Activated T-helper 1 cell treated with anti-CD3 and anti-CD28 coated beads, Interleukin-12 subunit alpha, Interleukin-12 subunit beta, Interleukin-2, Interleukin-4 antibody, amounts not matched to agents 30 ng/mL and 10 ng/mL and 1 ng/mL, durations not matched to agents 14 hours and 24 hours and 36 hours (primary cell): ENCODE measurements at places on chromosomes 2 and 18. TPM values are rescaled to one million over a fixed set of nuclear protein-coding genes. Genes with fewer than 3 reads are reported as not detected.

The DIPK1C gene
- not detected in 2 replicates for total RNA-seq

The TNFRSF11A gene
- 22.9 and 27.1 TPM in 2 replicates for total RNA-seq

The EVA1A gene
- total RNA-seq, result not detected in 2 replicates

GRCh38 chr2:127954857-127955256 is 69.1 kb upstream of the AMMECR1L start:
- no peaks in the 10 kb centered on the region for H3K27me3 ChIP-seq
- H3K4me1 ChIP-seq, result no peaks in the 10 kb centered on the region
- no peak for DNase-seq
- H3K27ac ChIP-seq, result no peak overlapping the region
- peaks cover 19% of the 10 kb centered on the region for H3K36me3 ChIP-seq

GRCh38 chr18:79728931-79729586 is 49.5 kb downstream of the CTDP1 start:
- no peak overlapping the region for H3K4me3 ChIP-seq
- H3K36me3 ChIP-seq, result peaks cover 74% of the 10 kb centered on the region
- no peaks in the 10 kb centered on the region for H3K27me3 ChIP-seq
- no peak for DNase-seq

DNA sequence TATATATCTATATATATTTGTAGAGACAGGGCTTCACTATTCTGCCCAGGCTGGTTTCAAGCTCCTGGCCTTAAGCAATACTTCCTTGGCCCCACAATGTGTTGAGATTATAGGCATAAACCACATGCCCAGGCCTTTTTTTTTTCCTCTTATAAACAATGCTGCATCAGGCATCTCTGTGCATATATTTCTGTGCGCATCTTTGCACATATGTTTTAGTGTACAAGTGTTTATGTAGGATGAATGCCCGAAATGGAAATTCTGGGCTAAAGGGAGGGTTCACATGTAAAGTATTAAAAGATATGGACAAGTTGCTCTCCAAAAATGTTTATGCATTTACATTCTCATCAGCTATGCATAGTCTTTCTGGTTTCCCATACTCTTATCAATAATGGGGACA is 183.2 kb upstream of the SPRED2 start:
- no peaks in the 10 kb centered on the region for H3K4me1 ChIP-seq
- peaks cover 9% of the 10 kb centered on the region for H3K27me3 ChIP-seq

- H3K27me3 ChIP-seq, result peaks cover 14% of the 10 kb centered on the region
- peak overlapping the region; percentile 71 for H3K27ac ChIP-seq
- no peaks in the 10 kb centered on the region for H3K4me1 ChIP-seq
- peak overlapping the region; percentile 73 for H3K4me3 ChIP-seq
- DNase-seq, result no peak
These were observed 4.7 kb downstream of the SNORC start for GRCh38 chr2:232874677-232875223.

GRCh38 chr2:10305254-10305635 is 2.5 kb downstream of the HPCAL1 start:
- H3K36me3 ChIP-seq, result peaks cover 5% of the 10 kb centered on the region
- peak overlapping the region; percentile 56 for H3K27ac ChIP-seq
- peaks cover 4% of the 10 kb centered on the region for H3K27me3 ChIP-seq

DNA sequence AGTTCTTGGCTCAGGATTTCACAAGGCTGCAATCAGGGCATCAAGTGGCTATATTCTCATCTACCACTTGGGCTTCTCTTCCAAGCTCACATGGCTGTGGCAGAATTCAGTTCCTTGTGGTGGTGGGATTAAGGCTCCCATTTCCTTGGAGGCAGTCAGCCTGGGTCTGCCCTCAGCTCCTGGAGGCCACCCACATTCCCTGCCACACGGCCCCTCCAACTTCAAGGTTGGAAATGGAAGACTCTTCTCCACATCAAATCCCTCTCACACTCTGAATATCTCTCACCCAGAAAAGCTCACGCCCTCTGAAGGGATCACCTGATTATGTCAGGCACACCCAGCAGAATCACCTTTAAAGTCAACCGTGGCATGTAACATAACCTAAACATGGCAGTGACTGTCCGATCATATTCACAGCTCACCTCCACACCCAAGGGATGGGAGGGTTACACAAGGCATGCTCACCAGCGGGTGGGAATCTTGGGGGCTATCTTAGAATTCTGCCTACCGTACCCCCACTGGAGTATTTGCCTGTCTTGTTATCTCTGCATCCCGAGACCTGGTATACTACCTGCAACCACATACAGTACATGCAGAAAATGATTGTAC is 256.2 kb upstream of the KLHL29 start:
- no peaks in the 10 kb centered on the region for H3K4me1 ChIP-seq
- no peak overlapping the region for H3K27ac ChIP-seq
- no peaks in the 10 kb centered on the region for H3K27me3 ChIP-seq
- H3K36me3 ChIP-seq, result no peaks in the 10 kb centered on the region

- peaks cover 31% of the 10 kb centered on the region for H3K36me3 ChIP-seq
- DNase-seq, result peak; percentile 24
- H3K27me3 ChIP-seq, result no peaks in the 10 kb centered on the region
- no peak overlapping the region for H3K4me3 ChIP-seq
- peak overlapping the region; percentile 18 for H3K27ac ChIP-seq
These were observed 188.2 kb downstream of the BCL2 start for GRCh38 chr18:63131106-63131958.

GRCh38 chr18:44048846-44049245 is 631.8 kb upstream of the SETBP1 start:
- no peaks in the 10 kb centered on the region for H3K36me3 ChIP-seq
- DNase-seq, result no peak
- H3K4me3 ChIP-seq, result no peak overlapping the region
- no peaks in the 10 kb centered on the region for H3K27me3 ChIP-seq

GRCh38 chr2:45993476-45993991 is 303.7 kb upstream of the EPAS1 start:
- DNase-seq, result peak; percentile 44
- H3K36me3 ChIP-seq, result no peaks in the 10 kb centered on the region
- H3K4me3 ChIP-seq, result no peak overlapping the region
- H3K27me3 ChIP-seq, result peaks cover 3% of the 10 kb centered on the region
- no peak overlapping the region for H3K27ac ChIP-seq

- H3K36me3 ChIP-seq, result no peaks in the 10 kb centered on the region
- H3K4me1 ChIP-seq, result no peaks in the 10 kb centered on the region
- H3K27me3 ChIP-seq, result no peaks in the 10 kb centered on the region
- H3K27ac ChIP-seq, result no peak overlapping the region
- DNase-seq, result no peak
- H3K4me3 ChIP-seq, result no peak overlapping the region
These were observed 57.9 kb downstream of the FAM171B start for GRCh38 chr2:186751790-186752189.

DNA sequence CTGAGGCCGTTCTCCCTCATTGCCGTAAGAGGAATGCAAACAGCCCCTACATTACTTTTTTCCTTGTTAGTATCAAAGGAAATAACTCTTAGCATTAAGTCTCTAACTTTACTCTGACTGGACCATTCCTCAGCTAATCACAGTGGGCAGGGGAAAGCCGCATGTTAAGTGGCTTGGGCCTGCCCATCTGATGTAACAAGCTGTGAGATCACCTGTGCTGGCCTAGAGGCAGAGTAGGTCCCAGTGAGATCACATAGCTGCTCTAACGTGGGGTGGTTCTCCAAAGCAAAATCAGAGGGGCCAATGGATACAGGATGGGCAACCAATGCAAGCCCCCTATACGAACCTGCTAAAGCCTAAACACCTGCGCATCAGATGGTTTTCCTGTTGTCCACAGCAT is 5.9 kb upstream of the MOCOS start:
- no peak overlapping the region for H3K4me3 ChIP-seq
- no peak overlapping the region for H3K27ac ChIP-seq
- DNase-seq, result no peak
- peaks cover 13% of the 10 kb centered on the region for H3K4me1 ChIP-seq
- peaks cover 11% of the 10 kb centered on the region for H3K36me3 ChIP-seq

DNA sequence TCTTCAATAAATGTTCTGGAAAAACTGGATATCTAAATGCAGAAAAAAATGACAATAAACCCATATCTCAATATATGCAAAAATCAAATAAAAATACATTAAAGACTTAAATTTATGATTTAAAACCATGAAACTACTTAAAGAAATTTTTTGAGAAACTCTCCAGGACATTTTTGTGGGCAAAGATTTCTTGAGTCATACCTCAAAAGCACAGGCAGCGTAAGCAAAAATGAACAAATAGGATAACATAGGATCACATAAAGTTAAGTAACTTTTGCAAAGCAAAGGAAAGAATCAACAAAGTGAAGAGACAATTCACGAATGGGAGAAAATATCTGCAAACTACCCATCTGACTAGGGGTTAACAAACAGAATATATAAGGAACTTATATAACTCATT is 1545.5 kb downstream of the SUCLG1 start:
- no peaks in the 10 kb centered on the region for H3K4me1 ChIP-seq
- DNase-seq, result no peak
- no peaks in the 10 kb centered on the region for H3K27me3 ChIP-seq
- H3K27ac ChIP-seq, result no peak overlapping the region
- no peaks in the 10 kb centered on the region for H3K36me3 ChIP-seq

DNA sequence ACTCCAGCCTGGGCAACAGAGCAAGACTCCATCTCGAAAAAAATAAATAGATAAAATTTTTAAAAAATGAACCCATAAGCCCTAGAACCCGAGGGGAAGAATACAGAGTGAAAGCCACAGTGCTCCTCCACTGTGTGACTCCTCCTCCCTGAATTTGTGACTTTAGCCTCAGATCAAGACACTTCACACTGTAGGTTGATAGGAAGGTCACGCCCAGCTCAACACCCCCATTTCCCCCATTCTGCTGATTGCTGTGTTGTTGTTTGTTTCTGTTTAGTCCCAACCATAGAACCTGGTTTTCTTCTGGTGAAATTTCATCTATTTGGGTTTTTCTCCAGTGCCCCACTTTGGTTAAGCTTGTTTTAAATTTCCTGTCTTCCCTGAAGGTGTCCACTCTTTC is 102.2 kb downstream of the VIT start:
- no peaks in the 10 kb centered on the region for H3K36me3 ChIP-seq
- H3K27ac ChIP-seq, result no peak overlapping the region
- H3K4me3 ChIP-seq, result no peak overlapping the region
- H3K4me1 ChIP-seq, result peaks cover 17% of the 10 kb centered on the region
- no peak for DNase-seq
- H3K27me3 ChIP-seq, result peaks cover 12% of the 10 kb centered on the region

DNA sequence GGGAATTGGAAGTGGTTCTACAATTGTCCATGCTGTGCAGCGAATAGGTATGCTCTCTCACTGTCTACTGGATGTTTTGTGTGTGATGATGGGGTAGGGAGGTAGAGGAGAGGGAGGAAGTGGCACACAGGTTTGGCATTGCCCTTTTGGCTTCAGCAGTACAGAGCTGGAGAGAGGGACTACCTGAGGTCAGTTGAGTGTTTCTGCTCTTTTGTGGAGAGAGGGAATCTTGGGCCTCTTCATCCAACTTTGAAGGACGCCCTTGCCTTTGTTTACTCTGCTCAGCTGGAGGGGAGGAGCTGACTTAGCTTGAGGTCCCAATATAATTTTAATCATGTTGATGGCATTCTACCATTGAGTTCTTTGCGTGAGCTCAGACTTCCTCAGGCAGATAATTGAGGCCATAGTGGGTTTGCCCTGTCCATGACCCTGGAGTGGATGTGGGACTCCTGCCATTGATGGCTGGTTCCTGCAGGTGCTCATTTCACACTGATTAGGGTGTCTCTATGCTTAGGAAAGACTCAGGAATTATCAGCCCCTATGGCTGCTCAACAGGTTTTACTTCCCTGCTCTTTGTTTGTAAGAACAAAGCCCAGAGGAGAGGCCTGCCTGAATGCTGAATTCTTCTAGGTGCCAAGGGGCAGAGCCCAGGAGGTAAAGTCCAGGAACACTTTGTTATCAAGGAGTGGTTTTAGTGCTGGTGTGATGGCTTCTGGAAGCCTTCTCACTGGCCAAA is 7.2 kb downstream of the RPIA start:
- DNase-seq, result no peak
- H3K27me3 ChIP-seq, result no peaks in the 10 kb centered on the region
- no peak overlapping the region for H3K4me3 ChIP-seq
- H3K27ac ChIP-seq, result no peak overlapping the region
- peaks cover 26% of the 10 kb centered on the region for H3K4me1 ChIP-seq
- peaks cover 30% of the 10 kb centered on the region for H3K36me3 ChIP-seq

GRCh38 chr2:191891656-191892055 is 44.8 kb upstream of the CAVIN2 start:
- H3K4me1 ChIP-seq, result no peaks in the 10 kb centered on the region
- peaks cover 11% of the 10 kb centered on the region for H3K27me3 ChIP-seq
- H3K36me3 ChIP-seq, result no peaks in the 10 kb centered on the region
- no peak overlapping the region for H3K4me3 ChIP-seq

DNA sequence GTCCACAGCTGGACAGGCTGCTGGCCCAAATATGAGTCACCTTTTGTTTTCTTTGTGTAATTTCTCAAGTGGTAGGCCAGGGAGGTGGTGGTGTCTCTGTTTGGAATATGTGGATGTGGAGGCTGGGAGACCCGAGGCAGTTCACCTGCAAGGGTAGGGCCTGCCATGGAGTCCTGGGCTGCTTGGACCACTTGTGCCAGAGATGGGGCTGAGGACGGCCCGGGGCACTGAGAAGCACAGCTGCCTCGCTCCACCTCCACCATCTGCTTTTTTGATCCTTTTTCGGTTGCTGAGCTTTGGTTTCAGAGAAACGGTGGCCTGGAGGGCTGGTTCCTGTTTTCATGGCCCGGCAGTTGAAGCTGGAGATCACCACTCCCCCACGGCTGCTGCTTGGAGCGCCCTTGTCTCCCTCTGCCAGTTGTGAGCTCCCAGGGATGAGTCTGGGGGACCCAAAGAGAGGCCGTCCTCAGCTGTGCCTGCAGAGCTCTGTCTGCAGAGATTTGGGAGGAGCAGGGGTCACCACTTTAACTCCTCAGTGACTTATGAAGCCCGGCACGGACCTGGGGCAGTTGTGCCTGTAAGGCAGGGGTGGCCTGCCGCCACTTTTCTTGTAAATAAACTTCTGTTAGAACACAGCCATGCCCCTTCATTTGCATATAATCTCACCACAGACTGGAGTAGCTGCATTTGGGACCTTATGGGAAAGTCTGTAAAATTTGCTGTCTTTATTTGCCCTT is 67.6 kb upstream of the MCFD2 start:
- H3K4me3 ChIP-seq, result peak overlapping the region; percentile 39
- H3K36me3 ChIP-seq, result peaks cover 25% of the 10 kb centered on the region
- no peaks in the 10 kb centered on the region for H3K27me3 ChIP-seq
- no peak for DNase-seq
- peak overlapping the region; percentile 78 for H3K27ac ChIP-seq

GRCh38 chr2:159091976-159092375 is 123.5 kb downstream of the TANC1 start:
- H3K36me3 ChIP-seq, result peaks cover 2% of the 10 kb centered on the region
- H3K27me3 ChIP-seq, result no peaks in the 10 kb centered on the region
- DNase-seq, result no peak
- no peak overlapping the region for H3K4me3 ChIP-seq
- peaks cover 40% of the 10 kb centered on the region for H3K4me1 ChIP-seq

- peaks cover 23% of the 10 kb centered on the region for H3K27me3 ChIP-seq
- no peak for DNase-seq
- H3K4me3 ChIP-seq, result no peak overlapping the region
- H3K36me3 ChIP-seq, result no peaks in the 10 kb centered on the region
- peaks cover 5% of the 10 kb centered on the region for H3K4me1 ChIP-seq
These were observed 63.9 kb upstream of the TTC39C start for GRCh38 chr18:23950644-23951043.
